ENCODE measurements at places on chromosomes 6 and 20.
A peak's percentile ranks its signal among the peaks of the same experiment; 100 is the strongest.

DNA sequence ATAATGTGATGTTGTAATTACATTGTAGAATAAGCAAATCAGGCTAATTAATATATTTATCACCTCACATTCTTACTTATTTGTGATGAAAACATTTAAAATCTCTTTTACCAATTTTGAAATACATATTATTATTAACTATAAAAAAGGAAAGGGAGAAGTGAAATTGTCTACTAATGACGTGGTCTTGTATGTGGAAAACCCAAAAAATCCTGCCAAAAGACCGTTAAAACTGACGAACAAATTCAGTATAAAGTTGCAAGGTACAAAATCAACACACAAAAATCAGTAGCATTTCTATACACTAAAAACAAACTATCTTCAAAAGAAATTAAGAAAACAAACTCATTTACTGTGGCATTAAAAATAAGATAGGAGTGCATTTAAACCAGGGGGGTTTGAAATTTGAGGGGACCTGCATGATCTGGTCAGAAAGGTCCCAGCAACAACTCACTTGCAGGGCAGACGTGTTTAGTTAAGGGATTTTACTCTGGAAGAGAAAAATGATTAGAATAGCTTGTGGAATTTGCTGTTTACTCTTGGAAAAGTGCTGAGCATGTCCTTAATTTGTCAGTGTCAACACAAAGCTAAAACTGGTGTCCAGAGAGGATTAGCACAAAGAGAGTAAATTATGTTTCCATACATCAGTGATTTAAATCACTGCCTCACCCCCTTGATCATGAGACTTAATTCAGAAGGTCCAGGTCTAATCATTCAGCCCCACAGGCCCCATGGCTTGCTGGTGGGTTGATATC lies 235.0 kb upstream of the RIN2 start:
- DNase-seq, result no peak

DNA sequence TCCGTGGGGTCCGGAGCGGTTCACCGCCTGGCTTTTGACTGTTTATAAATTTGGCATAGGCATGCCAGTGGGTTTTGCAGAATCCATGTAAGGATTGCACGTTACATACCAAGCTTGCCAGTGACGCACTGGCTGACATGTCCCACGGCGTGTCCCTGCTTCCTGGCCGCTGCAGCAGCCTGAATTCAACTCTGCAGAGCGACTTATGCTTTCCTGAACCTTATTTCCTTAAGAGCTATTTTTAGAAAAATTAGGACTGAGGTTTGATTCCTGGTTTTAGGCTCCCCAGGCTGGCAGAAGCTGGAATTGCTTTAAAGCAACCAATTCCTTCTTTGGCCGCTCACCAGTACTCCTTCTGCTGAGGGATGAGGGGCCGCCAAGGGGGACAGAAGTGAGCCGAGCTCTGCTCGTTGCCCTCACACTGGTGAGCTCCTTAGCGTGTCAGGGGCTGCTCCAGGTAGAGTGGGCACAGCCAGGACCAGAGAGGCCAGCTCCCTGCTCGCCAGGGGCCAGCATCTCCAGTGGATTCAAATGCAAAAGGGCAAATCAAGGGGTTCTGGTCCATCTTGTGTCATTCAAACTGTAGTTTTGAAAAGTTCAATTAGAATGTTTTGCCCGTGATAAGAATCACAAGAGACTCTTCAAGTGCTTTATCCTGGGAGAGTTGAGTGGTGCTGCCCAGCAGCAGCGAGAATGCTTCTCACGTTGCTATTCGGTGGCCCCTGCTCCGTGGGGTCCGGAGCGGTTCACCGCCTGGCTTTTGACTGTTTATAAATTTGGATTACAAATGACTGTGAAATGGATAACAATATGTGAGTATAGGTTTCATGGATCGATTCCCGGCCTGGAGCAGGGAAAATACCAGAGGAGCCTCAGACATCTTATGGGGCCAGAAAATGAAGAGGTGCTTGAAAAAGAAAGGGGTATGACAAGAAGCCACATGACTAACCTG lies 17.5 kb upstream of the IRF4 start:
- no peak for DNase-seq

GRCh38 chr6:170453586-170454511 lies 99.3 kb downstream of the PSMB1 start:
- no peak for DNase-seq

DNA sequence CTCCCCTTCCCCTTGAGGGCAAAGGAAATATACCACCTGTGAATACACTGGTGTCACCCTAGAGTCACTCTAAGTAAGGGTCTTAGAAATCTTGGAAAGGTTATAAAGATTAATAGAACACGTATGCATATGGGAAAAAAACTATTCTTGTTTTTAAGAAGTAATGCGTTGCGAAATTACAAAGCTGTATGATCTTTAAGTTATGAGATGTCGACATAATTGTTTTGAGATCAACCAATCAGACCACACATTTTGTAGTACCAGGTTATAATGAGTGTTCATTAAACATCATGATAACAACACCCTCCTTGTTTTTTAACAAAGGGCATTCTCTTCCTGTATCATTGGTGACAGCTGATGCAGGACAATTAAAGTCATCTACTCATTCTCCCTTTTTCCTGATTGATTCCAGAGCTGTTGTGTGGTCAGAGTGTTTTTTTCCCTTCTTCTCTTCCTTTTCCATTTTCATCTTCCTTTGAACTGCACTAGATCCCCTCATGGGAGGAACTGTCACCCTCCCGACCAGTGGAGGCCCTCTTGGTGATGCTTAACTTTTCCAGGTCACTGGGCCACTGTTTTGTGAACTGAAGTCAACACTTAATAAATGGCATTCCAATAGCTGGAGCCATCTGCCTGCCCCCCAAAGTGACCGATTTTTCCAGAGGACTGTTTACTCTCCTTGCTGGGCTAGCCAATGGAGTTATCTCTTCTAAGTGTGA lies 37.0 kb downstream of the PRDM1 start:
- no peak for DNase-seq

DNA sequence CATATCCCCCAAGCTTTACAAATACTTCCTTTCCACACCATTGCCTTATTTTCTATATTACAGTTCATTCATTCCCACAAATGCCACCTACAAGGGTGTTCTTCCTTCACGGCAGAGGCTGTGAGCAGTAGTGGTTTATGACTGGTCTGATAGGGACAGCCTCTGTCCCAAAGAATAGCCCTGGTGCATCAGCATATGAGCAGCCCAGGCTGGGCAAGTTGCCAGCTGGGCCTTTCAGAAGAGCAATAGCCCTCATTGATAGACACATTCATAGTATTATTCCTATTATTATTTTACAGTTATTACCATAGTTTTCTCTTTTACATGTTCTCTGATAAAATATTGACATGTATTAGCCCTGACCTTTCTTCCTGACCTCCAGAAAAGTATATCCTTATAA lies 149.9 kb downstream of the MMS22L start:
- DNase-seq, result no peak

DNA sequence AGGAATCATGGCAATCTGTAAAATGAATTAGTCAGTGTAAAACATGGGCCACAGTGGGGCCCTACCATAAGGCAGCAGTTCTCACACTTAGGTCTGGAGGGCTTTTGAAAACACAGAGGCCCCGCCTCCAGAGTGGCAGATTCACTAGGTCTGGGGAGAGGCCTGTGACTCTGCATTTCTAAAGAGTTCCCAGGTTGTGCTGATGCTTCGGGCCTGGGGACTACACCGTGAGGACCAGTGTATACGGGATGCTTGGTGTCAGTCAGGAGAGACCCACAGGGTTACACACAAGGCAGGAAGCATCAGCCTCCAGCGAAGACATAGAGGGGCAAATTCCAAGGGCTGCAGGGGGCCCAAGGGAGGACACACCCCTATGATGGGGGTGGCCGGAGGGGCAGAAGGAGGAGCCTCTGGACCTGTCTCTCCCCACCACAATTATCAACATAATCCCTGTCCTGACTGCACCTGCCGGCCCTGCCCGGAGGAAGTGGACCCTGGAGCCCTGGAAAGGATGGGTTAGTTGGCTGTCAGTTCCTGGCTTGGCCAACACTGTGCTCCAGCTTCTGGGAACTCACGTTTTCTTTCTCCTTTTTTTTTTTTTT lies 46.7 kb downstream of the FGD2 start:
- DNase-seq, result no peak

GRCh38 chr6:53536561-53536960 lies 8.3 kb downstream of the GCLC start:
- DNase-seq, result no peak

DNA sequence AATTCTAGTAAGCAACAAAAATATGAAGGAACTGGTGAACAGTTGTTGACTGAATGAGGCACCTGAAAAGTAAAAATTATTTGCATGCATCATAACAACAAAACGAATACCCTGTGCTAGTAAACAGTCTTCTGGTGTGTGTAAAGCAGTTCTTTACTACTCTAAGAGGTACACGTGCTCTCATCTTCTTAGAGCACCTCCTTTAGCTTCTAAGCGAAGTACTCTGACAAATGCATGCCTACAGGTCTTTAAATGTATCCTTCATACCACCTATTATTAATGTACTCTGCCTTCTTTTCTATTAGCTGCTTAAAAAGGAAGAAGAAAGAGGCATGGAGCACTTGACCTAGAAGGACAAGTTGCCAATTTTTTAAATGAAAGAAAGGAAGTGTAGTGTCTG lies 32.2 kb upstream of the MYB start:
- no peak for DNase-seq

GRCh38 chr6:142945049-142945445 lies at the start of gene HIVEP2:
Gene HIVEP2, minus strand, starts transcription at chr6:142945176. Its CDS starts 170,438 bp downstream, at chr6:142774738.
- peak; percentile 92 for DNase-seq

GRCh38 chr20:2130683-2131082 lies 29.1 kb downstream of the STK35 start:
- DNase-seq, result no peak

- DNase-seq, result no peak
These were observed 74.3 kb upstream of the PHACTR2 start for GRCh38 chr6:143603455-143603854.

- no peak for DNase-seq
These were observed 20.2 kb downstream of the CDS2 start for GRCh38 chr20:5146871-5147592.

GRCh38 chr6:25314509-25315175 lies 35.5 kb downstream of the CARMIL1 start:
- DNase-seq, result no peak

DNA sequence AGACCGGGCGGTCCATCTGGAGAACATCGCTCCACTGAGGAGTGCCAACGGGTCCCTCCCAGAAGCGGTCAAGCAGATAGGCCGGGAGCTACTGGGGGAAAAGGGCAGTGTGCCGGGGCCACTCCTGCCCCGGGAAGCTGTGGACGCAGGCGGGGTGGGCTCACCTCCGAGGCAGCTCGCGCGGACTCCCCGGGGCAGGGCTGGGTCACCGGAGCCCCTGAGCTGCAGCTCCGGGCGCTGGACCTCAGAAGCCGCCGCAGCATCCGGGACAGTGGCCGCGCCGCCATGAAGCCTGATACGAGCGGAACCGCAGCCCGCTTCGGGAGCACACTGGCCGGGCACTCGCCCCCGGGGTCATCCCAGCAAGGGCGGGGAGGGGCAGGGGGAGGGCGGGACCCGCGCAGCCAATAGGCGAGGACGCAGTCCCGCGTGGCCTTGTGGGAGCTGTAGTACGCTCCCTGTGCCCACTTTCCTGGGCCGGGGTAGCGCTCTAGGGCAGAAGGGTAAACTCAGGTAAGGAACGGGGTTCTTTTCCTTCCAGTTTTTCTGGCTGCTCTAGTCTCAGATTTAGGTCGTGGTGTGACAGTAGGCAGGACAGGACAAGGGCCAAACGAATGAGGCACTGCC lies at the start of gene MOCS1:
MOCS1 (minus strand) TSS at position 332 of the 627 bp plus-strand sequence; CDS start at position 287, 45 bp downstream.
- peak; percentile 87 for DNase-seq

DNA sequence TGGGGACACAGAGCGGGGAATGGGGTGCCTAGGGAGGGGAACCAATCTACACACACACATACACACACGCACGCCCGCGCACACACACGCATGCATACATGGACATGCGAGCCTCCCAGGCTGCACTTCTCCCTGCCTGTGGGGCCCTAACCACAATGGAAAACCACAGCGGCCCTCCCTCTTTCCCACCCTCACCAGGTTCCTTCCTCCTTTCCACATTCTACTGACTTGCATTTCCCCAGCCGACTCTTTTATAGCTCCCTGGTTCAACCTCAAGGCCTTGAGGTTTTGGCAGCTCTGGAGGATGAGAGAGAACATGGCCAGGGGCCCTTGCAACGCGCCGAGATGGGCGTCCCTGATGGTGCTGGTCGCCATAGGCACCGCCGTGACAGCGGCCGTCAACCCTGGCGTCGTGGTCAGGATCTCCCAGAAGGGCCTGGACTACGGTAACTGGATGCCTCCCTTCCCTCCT lies at the start of gene BPI:
BPI (plus strand) TSS at position 249 of the 472 bp plus-strand sequence; CDS start at position 317, 68 bp downstream.
- DNase-seq, result peak; percentile 50

DNA sequence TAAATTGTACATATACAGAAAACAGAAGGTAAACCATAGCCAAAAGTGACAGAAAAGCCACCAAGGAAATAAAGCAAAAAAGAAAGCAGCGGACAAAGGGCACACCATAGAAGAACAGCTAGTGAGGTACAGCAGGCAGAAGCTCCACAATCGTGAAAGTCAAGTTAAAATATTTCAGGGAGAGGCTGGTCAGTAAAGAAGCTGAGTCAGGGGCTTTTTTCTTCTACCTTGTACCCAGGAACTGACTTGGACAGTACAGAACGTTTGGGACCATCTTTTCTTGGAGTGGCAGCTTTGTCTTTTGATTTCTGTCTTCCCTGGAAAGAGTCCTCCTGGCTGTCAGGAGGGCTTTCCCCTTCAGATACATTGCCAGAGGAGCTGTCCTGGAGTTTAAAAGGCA lies 8.1 kb downstream of the C6orf120 start:
- no peak for DNase-seq

Measured in ovary (tissue), 10 donors.